ENCODE measurements at places on chromosomes 16 and 17. TPM values are rescaled to one million over a fixed set of nuclear protein-coding genes. Genes with fewer than 3 reads are reported as not detected.

GRCh38 chr17:72631568-72631948, 460.9 kb downstream of the SLC39A11 start:
- no peak overlapping the region for H3K27ac ChIP-seq
- no peaks in the 10 kb centered on the region for H3K27me3 ChIP-seq
- no peak overlapping the region for H3K4me3 ChIP-seq
- no peak for DNase-seq
- H3K36me3 ChIP-seq: no peaks in the 10 kb centered on the region

DNA sequence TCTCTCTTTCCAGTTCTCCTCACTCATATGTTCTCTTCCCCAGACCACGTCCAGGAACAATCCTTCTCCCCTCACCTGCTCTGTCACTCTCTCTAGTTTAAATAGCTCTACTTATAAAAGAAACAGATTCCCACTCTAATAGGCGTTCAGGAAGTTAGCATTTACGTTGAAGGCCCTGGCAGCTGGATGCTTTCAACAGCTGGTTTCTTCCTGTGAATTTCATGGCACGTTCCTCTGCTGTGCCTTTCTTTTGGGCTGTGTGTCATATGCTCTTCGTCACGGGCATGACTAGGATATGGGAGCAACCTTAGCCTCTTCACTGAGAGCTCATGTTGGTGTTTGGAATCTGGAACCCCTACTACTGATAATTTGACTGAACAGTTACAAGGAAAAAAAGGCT, 73.2 kb downstream of the ZNF18 start:
- no peaks in the 10 kb centered on the region for H3K27me3 ChIP-seq
- H3K4me1 ChIP-seq: no peaks in the 10 kb centered on the region

DNA sequence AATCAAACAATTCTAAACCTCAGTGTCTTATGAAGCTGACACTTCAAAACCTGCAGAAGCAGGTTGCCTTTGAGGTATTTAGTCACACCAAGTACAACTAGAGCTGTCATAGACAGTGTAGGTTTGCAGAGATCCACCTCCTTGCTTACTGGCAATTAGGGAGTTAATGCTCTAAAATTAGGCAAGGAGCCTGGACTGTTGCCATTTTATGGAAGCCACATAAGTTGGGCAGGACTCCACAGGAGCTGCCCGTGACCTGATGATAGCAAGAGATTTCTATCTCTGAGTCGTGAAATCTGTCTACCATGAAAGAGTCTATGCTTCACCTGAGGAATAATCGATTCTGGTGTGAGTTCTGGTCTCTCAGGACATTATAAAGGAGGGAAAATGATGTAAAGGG, 8.9 kb downstream of the EME1 start:
- no peak overlapping the region for H3K27ac ChIP-seq
- no peak for DNase-seq
- no peak overlapping the region for H3K4me3 ChIP-seq
- H3K27me3 ChIP-seq: no peaks in the 10 kb centered on the region
- peaks cover 70% of the 10 kb centered on the region for H3K36me3 ChIP-seq
- no peaks in the 10 kb centered on the region for H3K4me1 ChIP-seq

- no peaks in the 10 kb centered on the region for H3K36me3 ChIP-seq
- no peak overlapping the region for H3K4me3 ChIP-seq
- H3K27me3 ChIP-seq: no peaks in the 10 kb centered on the region
- H3K27ac ChIP-seq: no peak overlapping the region
Measured at GRCh38 chr16:57725554-57725953, 10.0 kb upstream of the KATNB1 start.

DNA sequence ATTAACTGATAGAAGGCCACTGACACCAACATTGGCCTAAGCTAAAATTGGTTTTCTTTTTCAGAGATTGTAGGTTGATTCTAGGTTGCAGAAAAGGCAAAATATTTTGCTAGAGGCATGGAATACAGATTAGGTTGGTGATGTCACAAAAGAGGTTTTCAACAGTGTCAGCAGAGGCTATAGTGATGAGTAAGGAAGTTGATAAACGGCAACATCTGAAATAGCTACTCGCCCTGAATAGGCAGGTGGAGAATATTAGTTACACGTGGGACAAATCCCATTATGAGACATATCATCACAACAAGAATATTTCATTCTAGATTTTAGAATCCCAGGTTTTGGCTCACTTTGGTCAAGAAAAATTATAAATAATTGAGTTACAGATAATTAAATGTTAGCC, 1.5 kb upstream of the TOM1L1 start:
- no peak overlapping the region for H3K27ac ChIP-seq
- no peak overlapping the region for H3K4me3 ChIP-seq
- peaks cover 4% of the 10 kb centered on the region for H3K27me3 ChIP-seq
- no peak for DNase-seq
- no peaks in the 10 kb centered on the region for H3K36me3 ChIP-seq
- H3K4me1 ChIP-seq: peaks cover 3% of the 10 kb centered on the region

IL21R gene
- 19.7 TPM for total RNA-seq

RNF157 gene
- total RNA-seq: 13.0 TPM

KRTAP2-2 gene
- total RNA-seq: not detected

KATNB1 gene
- 18.2 TPM for total RNA-seq

All from spleen (tissue), 13 donors.